ENCODE measurements at places on chromosomes 6 and 20. TPM values are rescaled to one million over a fixed set of nuclear protein-coding genes. Genes with fewer than 3 reads are reported as not detected.

- no peak for DNase-seq
Observed at GRCh38 chr6:109284675-109285074, 97.6 kb downstream of the CD164 start.

- DNase-seq, result no peak
Observed at GRCh38 chr20:2093883-2094282, 7.7 kb upstream of the STK35 start.

DNA sequence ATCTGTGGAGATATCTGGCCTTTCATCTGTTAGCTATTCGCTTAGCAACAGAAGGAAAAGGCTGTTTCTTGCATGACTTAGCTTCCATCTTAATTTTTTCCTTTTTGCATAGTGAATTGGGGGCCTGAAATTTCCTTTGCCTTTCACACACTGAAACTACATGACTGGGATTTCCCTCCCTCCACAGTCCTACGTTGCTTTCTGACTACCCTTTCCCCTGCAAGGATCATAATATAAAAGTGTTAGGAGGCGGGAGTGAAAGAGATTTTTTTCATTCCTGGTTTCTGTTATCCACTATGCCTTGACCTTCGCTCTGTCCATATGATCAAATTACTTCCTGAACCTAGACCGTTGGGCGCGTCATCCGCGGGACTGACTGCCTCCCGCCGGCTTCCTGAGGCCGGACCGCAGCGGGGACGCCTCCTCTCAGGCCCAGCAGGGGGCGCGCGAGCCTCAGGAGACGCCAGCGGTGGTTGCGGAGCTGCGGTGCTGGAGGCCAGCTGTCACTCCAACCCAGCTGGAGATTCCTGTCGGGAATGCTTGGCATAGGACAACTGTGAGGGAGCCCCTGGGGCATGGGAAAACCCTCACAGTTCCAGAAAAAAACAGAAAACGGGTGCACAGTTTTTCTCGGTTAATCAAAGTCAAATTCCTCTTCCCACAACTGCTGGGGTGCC is 55.6 kb downstream of the MEP1A start:
- peak; percentile 90 for DNase-seq

DNA sequence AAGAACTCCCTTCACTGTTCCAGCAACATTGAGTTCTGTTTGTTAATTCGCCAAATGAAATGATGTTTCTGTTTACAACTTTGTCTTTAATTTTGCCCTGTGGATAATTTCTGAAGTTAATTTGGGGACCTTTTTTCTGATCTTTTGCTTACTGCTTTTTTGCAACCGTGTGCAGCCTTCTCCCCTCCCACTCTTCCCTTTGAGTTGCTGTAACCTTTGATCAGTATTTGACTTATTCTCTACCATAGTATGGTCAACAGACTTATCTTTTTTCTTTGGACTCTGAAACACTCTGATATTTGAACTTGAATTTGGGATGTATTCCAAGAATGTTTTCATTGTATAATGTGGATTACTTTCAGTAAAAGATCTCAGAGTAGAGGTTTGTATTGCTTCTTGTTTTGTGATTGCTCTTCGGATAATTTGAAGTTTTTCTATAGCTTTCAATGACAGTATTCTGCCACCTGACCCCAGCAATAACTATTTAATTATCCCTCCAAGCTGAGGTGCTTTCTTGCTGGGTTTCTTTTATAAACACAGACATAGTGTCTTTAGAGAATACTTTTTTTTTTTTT is 46.2 kb downstream of the LRRN4 start:
- no peak for DNase-seq

DNA sequence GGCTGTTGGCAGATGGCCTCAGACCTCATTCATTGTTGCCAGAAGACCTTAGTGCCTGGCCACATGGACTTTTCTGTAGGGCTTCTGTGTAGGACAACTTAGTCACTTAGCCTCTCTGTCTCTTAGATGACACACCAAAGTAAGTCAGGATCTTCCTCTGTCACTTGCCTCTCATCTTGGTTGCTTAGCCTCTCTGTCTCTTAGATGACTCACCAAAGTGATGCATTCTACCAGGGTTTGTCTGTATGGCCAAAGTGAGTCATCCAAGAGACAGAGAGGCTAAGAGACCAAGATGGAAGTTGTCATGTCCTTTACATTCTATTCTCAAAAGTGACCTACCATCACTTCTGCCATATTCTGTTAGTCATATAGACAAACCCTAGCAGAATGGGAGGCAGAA is 255.9 kb upstream of the DEFB112 start:
- DNase-seq, result no peak

DNA sequence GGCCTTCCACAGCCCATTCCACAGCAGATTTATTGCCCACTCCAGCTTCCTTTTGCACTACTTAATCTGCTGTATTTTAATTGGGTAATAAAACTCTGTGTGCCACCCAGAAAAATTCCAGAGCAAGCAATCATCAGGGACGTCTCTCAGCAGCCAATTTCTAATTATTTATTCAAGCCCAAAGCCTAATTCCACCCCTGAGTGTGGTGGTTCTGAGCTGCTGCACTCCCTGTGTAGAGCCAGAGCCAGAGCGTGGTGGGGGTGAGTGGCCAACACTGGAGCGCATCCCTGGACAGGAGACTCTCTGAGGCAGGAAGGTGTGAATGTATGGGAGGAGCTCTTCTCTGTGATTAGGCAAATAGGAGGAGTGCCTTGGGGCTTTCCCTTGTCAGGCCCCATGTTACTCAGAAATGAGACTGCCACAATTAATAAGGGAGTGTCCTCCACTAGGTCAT is 66.1 kb downstream of the CD24 start:
- DNase-seq, result no peak

- DNase-seq, result no peak
Observed at GRCh38 chr6:122719176-122719575, 60.3 kb upstream of the FABP7 start.

- no peak for DNase-seq
Observed at GRCh38 chr6:129592516-129593232, 117.3 kb downstream of the ARHGAP18 start.

DNA sequence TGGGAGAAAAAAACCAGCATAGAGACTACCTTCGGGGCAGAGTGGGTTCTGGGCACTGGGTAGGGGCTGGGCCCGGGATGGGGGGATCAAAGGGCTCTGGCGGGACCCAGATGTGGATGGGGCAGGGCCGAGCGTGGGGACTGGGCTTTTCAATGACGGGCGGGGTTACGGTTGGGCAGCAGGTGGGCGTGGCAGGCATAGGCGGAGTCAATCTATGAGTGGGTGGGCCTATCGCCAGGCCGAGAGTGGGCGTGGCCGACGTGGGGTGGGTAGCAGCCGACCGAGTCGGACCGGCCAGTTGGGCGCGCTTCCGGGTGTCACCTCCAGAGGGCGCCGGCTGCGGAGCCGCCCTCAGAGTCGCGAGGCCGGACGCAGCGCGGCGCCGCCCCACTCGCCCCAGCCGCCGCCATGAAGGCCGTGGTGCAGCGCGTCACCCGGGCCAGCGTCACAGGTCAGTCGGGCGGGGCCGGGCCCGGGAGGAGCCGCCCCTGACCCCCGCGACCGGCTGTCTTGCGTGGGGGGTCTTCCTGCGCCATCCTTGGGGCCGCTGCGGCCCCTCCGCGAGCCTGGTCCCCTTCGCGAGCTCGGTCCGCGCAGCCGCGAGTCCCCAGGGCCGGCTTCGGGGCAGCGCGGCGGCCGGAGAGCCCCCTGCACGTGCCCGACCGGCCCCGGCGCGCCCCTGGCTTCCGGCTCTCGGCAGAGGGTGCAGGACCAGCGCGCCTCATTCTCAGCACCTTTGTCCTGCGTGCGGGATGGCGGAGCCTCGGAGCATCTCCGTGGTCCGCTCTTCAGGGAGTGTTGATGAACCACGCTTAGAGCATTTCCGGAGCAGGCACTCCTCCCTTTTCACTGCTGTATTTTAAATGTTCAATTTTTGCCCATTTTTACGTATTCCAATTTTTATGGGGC is at the start of gene DTD1:
Gene DTD1, plus strand, starts transcription at position 390 of the 909 bp plus-strand sequence. Its CDS starts 19 bp downstream, at position 409.
- peak; percentile 96 for DNase-seq

DNA sequence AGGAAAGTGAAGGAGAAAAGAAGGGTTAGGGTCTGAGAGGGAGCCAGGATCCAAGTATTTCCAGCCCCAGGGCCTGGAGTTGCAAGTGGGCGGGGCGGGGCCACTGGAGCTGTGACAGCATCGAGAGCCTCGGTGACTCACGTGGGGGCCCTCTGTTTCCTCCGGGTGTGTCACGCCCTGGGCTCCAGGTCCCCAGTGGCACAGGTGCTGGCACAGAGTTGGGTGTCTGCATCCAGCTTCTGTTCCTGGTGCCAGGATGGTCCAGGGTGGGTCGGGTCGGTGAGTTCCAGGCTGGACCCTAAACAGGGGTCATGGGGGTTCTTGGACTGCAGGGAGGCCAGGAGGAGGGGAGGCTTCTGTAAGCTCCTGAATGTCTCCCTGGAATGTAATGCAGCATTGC is 16.7 kb downstream of the RAET1L start:
- DNase-seq, result no peak

DNA sequence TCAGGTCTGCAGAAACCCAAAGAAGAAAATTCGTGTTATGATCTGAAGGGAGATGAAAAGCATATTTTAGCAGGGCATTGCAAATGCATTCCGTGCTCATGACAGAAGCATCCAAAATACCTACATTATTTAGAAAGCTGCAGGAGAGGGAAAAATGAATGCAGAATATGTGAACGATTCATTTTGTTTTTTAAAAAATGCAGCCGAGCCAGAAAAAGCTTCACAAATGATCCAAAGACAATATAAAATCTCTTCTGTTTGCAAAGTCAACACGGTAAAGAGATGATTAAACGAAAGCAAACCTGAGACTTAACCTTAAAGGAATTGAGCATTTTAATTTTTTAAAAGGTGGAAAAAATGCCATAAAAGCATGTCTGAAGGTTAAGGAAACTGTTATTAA is 136.1 kb upstream of the SULF2 start:
- no peak for DNase-seq

DNA sequence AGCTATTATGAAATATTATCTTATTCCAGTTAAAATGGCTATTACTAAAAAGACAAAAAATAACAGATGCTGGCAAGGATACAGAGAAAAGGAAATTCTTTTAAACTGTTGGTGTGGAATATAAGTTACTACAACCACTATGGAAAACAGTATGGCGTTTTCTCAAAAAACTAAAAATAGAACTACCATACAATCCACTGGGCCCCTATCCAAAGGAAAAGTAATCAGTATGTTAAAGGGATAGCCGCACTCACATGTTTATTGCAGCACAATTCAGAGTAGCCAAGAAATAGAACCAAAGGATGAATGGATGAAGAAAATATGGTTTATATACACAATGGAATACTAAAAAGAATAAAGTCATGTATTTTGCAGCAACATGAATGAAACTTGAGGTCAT is 303.8 kb upstream of the ECI2 start:
- DNase-seq, result no peak

Gene PPIL6
- 3.4 TPM for total RNA-seq

Gene NR2E1
- 0.26 TPM for total RNA-seq

Gene MCHR2
- not detected for total RNA-seq

Gene HSPA12B
- 0.10 TPM for total RNA-seq

Measured in type B pancreatic cell (in vitro differentiated cells).